Stimulated activated CD8-positive, alpha-beta memory T cell treated with anti-CD3 and anti-CD28 coated beads, Interleukin-15, amount 100 ng/mL, for 4 hours (primary cell): ENCODE measurements at places on chromosomes 6 and 20.

DNA sequence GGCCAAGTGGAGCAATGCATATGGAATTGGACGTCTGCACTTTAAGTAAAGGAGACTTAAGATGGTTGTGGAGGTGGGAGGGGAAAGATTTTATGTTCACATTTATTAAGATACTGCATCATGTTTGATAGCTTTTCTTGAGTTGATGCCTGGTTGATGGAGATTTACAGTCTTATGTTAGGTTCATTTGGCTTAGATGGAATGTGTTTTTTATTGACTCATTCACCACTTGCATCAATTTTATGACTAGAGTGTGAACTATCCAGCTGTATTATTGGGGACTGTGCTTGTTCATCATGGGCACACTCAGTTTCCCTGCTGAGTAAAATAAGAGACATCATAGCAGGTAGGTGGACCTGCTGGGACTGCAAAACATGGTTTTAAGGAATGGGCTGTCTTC, 91.2 kb upstream of the SCP2D1 start:
- no peak for DNase-seq

GRCh38 chr6:125968493-125968892, 11.9 kb downstream of the HINT3 start:
- no peak for DNase-seq

DNA sequence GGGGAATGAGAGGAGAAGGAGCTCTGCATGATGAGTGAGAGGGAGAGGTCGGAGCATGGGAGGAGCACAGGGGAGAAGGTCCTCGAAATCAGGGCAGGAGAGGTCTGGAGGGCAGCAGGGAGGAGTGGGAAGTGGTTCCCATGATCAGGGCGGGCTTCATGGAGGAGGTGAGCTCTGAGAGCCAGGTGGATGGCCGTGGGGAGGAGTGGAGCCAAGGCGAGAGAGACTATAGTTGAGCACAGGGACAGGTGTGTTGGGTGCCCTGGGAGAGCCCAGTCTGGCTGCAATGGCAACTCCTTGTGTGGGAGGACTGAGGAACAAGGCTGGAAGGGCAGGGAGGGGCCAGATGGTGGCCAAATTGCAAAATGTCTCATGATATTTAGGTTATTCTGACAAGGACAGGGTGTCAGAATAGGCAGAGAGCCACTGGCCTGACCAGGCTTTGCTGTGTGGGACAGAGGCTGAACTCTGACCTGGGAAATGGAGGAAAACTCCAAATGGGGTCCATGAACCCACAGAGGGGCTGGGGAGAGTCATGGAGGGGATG, 21.4 kb downstream of the TTBK1 start:
- no peak for DNase-seq

DNA sequence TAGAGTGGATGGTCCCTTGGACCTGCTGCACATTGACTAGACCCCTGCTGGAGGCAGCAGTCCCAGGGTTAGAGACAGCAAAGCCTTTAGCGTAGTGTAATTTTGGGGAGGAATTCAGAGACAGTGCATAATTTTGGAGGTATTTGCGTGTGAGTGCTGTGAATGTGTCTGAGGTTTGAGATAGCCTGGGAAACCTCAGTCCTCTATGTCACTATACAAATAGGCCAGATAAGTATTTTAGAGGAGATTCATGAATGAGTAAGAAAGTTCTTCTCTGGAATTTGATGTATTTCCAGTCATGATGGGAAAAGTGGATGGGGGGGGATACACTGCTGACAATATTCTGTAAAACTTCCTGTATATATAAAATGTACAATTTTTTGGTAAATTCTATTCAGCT, 25.8 kb upstream of the MTRF1L start:
- no peak for DNase-seq

GRCh38 chr20:43963233-43963632, 48.6 kb downstream of the TOX2 start:
- DNase-seq: no peak

DNA sequence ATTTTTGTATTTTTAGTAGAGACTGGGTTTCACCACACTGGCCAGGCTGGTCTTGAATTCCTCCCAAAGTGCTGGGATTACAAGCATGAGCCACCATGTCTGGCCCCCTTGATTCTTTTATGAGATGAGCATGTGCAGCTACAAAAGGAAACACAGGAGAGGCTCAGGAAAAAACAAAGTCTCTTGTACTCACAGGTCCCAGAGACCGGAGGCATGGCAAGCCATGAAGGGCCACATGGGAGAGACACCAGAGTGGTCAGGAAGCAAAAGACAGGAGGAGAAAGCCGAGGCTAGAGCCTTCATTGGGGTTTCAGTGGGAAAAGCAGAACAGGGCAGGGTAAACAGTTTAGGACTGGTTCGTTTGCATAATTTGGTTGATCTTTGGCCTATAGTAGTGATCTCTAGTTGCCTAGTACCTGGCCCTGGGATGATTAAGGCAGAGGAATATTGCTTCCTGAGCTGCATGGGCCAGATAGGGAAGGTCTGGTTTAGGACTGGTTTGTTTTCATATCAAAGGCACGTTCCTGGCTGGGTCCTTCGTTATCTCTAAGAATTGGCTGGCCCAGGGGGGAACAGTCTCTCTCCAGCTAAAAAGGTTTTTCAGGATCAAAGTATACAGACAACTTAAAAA, 48.2 kb upstream of the PRND start:
- DNase-seq: no peak

DNA sequence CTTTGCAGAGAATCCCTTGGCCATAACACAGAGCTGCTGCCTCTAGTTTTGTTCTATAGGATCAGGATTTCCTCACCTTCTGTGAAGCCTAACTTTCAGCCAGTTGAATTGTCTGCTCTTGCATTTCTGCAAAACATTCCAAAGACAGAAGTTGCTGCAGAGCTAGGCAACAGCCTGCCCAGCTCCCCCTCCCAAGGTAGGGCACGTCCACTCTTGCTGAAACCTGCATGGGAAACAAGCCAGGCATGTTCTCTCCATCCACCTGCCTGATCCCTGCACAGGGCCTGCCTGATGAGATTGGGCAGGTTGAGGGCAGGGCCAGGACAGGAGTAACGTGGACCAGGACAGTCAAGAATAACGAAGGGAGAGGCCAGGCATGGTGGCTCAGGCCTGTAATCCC, 58.9 kb upstream of the NAA20 start:
- DNase-seq: no peak

DNA sequence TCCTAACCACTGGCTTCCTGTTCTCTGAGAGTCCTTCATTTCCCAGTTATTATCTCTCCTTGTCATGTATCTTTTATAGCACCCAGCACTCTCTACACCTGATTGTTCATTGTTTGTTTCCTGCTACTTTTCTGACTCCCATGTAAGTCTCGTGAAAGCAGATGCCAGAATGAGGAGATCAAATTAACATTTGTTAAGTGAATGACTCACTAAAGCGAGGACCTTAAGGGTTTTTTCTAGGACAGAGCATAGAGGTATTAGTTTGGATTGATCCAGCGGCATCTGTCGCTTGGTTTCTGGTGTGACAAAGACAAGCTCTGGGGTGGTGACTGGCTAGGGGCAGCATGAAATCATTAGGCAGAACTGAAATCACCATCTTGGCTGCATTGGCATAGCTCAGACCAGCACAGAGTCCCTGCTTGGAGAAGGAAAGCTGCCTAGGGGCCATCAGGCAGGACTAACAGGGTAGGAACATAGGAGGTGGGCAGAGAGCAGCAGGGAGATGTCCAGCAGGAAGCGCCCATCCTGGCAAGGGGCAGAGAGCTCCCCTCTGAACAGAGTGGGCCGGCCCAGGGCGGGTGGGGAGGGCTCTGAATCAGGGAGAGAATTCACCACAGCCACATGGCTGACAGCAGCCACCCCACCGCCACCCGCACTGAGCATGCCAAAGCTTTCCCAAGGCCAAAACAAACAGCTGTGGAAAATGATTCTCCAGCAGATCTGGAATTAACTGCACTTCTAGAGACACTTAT, 97.1 kb upstream of the CEP85L start:
- DNase-seq: no peak
